HL-60 (cell line): ENCODE measurements at places on chromosomes 6 and 20.

DNA sequence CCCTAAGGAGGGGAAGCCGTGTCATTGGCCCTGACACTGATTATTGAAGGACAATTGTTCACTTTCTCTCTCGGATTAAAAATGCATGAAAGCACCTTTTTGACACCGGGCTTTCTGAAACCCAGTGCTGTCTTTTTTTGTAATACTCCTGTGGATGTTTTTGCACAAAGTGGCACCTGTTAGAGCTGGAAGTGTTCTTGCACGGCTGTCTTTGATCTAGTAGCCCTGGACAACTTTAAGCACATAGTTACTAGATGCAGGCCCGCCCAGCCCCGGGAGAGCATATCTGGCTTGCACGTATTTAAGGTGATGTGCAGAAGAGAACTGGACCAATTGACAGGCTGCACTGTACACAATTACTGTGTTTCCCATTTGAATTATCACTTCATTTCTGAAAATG lies 72.6 kb downstream of the ARID1B start:
- no peak for DNase-seq

GRCh38 chr6:94045099-94045829 lies 625.9 kb upstream of the EPHA7 start:
- no peak for DNase-seq

- no peak for DNase-seq
Measured at GRCh38 chr6:157401734-157402338, 20.8 kb downstream of the ZDHHC14 start.

- no peak for DNase-seq
Measured at GRCh38 chr6:147789430-147789947, 281.0 kb downstream of the SAMD5 start.
